Islet precursor cell (in vitro differentiated cells): ENCODE measurements at places on chromosomes 7 and 10.

DNA sequence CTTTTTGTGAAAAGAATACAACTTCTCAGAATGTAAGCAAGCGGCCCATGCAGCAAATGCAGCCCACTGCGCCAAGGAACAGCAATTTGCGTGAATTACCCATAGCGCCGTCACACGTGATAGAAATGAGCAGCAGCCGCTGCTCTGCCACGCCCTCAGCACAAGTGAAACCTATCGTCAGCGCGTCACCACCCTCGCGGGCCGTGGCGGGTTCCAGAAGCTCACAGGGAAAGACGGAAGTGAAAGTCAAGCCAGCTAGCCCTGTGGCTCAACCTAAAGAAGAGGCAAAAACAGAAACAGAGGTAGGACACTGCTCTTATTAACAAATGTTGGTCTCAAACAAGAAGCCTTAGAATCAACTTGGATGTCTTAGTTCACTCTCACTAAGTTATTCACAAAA is 70.5 kb downstream of the SHH start:
- no peak for DNase-seq

DNA sequence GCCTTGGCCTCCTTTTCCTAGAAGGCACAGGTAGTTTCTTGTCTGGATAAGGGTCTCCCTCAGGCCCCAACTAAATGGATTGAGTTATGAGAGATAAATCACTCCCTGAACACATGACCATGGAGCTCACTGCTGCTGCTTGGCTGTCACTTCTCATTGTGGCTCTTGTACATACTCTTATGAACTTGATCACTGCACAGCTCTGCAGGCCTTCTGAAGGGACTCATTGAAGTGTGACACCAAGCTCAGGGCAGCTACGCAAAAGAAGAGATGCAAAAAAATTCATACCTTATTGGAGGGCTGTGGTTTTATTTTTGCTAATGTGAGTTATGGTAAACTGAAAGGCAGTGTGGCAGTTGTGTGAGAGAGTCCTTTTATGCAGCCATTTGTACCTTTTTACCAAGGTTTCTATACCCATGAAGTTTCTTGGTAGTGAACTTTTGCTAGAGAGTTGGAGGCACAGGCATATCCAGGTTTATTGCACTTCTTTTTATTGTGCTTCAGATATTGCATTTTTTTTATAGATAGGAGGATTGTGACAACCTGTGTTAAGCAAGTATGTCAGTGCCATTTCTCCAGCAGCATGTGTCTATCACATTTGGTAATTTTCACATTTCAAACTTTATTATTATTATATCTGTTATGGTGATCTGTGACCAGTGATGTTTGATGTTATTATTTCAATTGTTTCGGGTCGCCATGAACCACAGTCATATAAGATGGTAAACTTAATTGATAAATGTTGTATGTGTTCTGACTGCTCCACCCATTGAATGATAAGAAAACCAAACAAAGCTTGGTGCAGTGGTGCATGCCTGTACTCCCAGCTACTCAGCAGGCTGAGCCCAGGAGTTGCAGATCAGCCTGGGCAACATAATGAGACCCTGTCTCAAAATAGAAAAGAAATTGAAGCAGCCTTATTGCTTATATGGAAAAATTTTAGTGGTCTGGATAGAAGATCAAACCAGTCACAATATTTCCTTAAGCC is 100.6 kb downstream of the LRRC4 start:
- no peak for DNase-seq

DNA sequence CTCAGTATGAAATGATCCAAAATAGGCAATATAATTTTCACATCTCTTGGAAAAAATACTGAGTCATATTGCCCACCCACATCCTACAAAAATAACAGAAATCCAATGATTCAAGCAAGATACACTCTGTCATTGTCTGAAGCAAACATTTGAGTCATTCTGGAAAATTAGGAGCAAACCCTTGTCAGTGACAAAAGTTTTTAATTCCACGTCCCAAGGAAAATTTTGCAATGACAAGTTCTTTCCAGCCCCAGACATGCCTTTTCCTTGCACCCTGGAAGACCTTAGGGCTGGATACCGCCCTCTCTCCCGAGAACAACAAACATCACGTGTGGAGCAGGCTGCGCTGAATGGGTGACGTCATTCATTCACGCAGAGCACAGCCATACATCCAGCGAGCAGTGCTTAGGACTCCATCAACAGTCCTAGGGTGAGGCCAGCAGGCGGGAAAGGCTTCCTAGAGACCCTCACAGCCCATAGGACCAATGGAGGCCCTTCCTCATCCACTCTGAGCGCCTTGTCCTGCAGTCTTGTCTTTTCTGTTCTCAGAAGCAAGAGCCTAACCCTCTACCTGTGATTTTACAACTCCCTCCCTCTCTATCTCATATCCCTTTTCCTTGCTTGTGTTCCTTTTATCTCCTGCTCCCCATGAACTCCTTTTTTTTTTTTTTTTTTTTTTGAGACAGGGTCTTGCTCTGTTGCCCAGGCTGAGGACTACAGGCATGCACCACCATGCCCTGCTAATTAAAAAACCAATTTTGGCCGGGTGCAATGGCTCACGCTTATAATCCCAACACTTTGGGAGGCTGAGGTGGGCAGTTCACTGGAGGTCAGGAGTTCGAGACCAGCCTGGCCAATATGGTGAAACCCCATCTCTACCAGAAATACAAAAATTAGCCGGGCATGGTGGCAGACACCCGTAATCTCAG is 23.5 kb upstream of the KDM7A start:
- DNase-seq, result no peak

DNA sequence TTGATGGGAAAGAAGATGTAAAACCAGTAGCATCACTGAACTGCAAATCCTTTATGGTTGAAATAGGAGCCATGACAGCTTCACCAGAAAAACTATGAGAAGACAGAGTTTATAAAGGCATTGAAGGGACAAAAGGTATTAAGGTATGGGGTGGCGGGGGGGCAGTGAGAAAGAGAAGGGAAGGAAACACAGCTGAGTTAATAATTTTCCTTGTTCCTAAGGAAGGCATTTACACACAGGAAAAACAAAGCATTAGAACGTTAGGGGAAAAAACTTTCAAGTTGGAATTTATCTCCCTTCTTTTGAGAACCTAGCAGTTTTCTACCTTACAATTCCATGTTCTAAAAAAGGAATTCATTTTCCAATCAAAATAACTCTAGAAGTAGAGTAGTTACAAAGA is 4.4 kb downstream of the LARP4B start:
- DNase-seq, result no peak

DNA sequence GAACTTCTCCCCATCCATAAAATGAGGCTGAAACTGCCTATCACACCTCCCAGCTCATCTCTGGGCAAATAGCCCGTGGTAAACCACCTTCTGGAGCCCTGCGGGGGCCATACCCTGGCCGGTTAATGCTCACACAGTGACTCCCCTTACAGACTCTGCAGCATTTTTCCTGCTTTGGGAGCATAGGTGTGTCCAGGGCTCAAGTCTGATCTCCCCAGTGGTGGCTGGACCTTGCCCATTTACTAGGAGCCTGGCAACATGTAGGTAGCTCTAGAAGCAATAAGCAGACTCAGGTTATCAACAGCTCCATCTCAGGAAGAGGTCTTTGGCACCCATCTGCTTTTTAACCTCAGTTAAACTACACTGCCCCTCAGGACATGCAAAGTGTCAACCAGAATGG is 5.5 kb upstream of the CDHR1 start:
- peak; percentile 25 for DNase-seq

DNA sequence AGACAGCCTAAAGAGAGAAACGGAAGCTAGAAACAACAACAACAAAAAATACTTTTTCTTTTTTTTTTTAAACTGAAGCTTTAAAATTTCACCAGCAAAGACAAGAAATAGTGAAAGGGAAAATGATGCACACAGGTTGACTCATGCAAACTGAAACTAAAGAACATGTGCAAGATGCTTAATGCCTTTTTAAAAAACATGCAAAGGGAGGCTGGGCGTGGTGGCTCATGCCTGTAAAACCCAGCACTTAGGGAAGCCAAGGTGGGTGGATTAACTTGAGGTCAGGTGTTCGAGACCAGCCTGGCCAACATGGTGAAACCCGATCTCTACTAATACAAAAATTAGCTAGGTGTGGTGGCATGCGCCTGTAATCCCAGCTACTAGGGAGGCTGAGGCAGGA is 15.1 kb upstream of the CUBN start:
- DNase-seq, result no peak

GRCh38 chr10:127995939-127996338 is 89.0 kb downstream of the PTPRE start:
- no peak for DNase-seq

DNA sequence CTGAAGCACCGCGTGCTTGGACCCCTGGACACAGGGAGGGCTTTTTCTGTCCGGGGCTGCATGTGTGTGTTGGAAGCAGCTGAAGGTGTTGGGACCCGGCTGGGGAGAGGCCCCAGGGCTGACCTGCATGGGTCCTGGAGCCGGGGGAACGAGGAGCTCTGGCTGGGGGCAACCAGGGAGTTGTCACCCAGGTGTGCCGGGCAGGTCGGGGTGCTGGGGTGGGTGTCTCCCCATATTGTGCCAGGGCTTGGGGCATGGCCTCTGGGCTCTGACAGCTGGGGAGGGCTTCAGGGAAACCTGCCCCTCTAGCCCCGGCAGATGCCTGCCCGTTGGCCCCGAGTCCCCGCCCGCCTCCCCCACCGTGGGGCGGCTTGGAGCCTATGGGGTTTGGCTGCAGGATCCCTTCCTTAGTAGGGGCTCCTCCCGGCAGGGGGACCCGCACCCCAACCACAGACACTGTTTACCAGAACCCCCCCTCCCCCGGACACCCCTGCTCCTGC is 42.3 kb downstream of the UNCX start:
- DNase-seq, result no peak

- peak; percentile 79 for DNase-seq
Observed at GRCh38 chr10:125521721-125522680, 161.0 kb downstream of the TEX36 start.
